T-helper 2 cell (primary cell): ENCODE measurements at places on chromosomes 12 and 14.

- no peak for DNase-seq
Measured at GRCh38 chr14:96626121-96626768, 124.1 kb downstream of the PAPOLA start.

DNA sequence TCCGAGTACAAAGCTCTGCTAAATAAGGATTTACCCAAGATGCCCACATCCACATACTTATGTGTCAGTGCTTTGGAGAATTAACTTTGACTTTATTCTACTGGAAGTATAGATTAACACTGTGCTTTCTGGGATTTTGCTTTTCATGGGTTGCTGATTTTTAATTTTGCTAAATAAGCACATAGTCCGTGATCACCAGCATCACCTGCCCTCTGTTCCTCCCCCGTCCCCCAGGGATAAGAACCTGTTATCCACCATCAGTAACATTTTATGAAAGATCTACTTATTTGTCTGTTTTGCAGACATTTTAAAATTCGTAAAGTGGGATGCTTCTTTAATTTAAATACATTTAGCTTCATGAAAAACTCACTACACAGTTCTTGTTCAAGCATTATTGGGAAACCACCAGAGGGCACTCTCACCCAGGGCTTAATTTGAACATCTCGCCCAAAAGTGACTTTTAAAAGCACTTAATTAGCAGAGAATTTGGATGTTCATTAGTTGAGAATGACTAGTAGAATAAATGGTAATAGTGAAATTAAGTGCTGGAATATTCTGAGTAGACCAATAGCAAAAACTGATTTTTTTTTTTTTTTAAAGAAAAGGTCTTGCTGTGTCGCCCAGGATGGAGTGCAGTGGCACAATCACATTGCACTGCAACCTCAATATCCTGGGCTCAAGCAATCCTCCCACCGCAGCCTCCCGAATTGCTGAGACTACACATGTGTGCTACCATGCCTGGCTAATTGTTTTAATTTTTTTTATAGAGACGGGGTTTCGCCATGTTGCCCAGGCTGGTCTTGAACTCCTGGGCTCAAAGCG is 35.7 kb downstream of the MRPL42 start:
- no peak for DNase-seq

DNA sequence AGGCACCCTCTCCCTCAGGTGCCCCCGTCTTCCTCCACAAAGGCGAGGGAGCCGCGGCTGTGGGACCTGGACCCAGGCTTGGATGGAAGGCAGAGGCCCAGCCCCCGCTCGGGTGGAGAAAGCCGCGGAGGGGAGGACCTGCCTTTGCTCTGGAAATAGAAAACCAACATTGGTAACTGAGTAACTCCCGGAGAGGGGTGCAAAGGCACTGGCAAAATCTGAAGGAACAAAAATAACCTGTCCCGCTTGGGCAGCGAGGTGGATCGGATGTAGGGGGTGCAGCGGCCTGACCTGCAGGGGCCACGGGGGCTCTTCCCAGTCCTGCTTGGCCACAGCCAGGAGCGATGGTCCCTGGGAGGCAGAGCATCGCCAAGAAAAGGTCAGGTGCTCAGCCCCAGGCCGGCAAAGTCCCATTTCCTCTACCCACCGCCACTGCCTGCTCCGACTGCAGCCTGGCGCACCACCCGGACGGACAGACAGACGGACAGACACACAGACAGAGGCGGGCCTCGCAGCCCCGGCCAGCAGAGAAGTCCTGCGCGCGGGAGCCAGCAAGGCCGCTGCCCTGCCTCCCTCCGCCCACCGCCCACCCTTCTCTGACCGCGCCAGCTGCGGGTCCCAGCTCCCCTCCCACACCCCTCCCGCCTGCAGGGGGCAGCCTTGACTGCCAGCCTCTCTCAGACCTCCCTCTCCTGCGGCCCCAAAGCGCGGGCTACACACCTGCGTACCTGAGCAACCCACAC is 21.4 kb upstream of the TMEM106C start:
- DNase-seq, result peak; percentile 7

DNA sequence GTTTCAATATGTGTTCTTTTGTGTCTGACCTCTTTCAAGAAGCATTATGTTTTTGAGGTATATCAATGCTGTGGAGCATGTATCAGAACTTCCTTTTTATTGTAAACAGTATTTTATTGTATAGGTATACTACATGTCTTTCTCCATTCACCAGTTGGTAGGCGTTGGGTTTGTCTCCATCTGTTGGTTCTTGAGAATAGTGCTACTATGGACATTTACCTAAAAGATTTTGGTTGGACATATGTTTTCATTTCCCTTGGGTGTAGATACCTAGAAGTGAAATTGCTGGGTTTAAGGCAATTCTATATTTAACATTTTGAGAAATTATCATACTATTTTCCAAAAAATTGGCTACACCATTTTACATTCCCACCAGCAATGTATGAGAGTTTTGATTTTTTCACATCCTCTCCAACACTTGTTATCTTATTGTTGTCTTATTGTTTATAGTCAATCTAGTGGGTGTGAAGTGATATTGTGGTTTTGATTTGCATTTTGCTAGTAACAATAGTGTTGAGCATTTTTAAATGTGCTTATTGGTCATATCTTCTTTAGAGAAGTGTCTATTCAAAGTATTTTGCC is 409.2 kb downstream of the IPO8 start:
- DNase-seq, result no peak

- DNase-seq, result no peak
Measured at GRCh38 chr14:79638672-79639266, 572.5 kb downstream of the DIO2 start.

GRCh38 chr12:26021534-26021933 is 63.1 kb downstream of the RASSF8 start:
- no peak for DNase-seq
